PC-9 (cell line): ENCODE measurements at places on chromosomes 13 and 19.
A peak's percentile ranks its signal among the peaks of the same experiment; 100 is the strongest.

DNA sequence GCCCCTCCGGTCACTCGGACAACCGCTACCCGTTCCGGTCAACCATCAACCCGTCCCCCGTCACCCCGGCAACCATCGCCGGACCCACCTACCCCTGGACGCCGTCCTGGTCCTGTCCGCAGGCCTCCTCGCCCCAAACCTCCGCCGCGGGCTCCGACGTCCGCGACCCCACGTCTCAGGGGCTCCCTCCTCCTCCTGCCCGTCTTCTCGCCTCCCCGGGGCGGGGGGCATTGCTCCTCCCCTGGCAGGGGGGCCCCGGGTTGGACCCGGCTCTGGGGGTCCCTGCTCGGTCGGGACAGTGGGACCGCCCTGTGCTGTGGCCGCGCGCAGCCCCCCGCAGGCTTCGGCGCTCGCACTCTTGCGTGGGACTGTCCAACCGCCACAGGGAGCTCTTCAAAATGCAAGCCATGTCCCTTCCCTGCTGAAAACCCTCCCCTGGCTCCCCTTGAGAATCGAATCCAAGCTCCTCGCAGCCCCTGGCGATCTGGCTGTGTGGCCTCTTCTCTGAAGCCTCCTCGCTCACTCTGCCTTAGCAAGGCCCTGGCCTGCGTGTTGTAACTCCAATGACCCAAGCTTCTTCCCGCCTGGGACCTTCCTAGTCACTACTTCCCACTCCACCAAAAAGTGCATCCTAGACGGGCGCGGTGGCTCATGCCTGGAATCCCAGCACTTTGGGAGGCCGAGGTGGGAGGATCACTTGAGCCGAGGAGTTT is 8.4 kb downstream of the EPHX3 start:
- no peak for DNase-seq

DNA sequence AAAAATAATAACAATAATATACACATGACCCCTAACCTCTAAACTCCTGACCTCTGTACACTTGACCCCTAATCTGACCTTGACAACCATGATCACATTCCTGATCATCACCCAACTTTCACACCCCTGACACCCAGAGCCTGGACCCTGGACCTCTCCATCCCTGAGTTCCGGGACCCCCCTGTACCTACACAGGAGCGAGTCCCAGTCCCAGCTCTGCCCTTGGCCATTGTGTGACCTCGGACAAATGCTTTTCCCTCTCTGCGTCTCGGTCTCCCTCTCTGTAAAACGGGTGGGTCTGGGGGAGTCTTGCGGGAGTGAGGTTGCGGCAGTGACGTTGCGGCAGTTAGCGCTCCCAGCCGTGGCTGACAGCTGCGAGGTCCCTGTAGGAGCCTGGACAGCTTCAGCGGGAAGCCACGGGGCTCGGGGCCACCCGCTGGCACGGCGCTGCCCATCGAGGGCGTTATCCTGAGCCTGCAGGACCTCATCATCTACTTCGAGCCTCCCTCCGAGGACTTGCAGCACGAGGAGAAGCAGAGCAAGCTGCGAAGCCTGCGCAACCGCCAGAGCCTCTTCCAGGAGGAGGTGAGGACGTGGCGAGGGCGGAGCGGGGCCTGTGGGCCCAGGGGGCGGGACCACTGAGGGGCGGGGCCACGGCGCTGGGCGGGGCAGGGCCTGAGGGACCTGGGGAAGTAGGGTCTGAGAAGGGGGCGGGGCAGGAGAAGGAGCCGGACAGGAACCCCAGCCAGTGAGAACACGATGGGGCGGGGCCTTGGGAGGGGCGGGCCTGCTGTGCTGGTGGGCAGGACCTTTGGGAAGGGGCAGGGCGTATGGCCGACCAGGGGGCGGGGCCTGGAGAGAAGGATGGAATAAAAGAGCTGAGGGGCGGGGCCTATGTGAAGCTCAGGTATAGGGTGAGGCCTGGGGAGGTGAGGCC is 19.2 kb downstream of the RYR1 start:
- no peak for DNase-seq

DNA sequence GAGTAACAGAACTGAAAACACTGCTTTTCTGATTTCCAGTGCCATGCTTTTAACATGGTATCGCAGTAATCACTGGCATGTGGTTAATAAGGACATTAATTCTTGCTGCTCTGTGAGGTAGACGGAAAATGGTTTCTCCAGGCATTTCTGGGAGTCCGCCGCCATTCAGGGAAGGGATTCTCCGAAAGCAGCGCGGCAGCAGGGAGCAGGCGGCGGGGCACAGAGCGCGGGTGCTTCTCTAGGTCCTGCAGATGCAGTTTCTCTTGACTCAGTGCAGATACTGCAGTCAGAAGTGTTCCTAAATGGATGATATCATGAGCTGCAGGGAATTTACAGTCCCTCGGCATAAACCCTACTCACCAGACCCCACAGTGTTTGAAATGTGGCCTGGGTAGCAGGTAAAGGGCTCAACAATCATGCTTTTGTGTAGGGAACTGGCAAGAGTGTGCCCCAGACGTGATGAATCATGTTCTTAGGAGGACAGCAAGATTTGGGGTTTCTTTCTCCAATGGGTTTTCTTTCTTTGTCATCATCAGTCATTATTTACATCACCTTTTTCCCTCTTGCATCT is 338.6 kb upstream of the ARGLU1 start:
- DNase-seq, result no peak

- no peak for DNase-seq
Measured at GRCh38 chr19:4682417-4683200, 12.5 kb upstream of the MYDGF start.

- DNase-seq, result no peak
Measured at GRCh38 chr13:59229861-59230260, 933.9 kb downstream of the DIAPH3 start.

- DNase-seq, result no peak
Measured at GRCh38 chr13:36629057-36629385, 44.8 kb upstream of the SERTM1 start.

GRCh38 chr13:98650396-98651107 is 73.6 kb upstream of the STK24 start:
- DNase-seq, result peak; percentile 85

DNA sequence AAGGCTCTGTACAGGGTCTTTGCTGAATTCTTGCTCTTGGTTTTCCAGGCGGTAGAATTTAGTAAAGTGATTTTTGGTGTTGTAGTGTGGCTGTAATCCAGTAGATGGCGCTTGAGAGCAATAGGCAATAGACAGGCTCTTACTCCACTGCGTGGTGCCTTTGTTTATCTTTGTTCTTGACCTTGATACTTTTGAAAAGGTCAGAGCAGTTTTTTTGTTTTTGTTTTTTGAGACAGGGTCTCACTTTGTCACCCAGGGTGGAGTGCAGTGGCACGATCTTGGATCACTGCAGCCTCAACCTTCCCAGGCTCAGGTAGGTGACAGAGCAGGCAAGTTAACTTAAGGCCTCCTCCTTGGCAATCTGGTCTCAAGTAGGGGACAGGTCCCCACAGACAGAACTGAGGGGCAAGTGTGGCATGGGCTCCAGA is 12.2 kb upstream of the LILRA5 start:
- DNase-seq, result no peak

GRCh38 chr19:52689843-52690368 is 44.9 kb downstream of the ZNF611 start:
- DNase-seq, result peak; percentile 34

DNA sequence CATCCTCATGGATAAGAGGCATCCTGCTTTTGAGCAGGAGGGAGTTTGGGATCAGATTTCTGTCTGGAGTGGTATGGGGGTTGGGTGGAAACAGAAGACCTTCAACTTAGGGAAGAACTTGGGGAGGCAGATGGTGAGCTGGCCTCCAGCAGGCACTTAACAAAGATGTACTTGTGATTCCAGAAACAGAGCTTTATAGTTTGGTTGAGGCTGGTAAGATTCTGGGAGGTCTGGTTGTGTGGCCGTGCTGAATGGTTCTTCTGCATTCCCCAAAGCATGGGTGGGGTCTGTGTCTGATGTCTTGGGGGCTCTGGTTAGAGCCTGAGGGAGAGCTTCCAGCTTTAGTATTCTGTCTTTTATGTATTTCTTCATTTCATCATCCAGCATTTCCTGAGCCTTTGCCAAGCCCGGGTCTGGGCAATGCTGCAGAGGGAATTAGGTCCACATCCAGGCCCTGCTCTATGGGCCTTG is 4.8 kb downstream of the MEGF8 start:
- no peak for DNase-seq

- DNase-seq, result no peak
Measured at GRCh38 chr13:44854313-44855060, 134.8 kb downstream of the NUFIP1 start.

DNA sequence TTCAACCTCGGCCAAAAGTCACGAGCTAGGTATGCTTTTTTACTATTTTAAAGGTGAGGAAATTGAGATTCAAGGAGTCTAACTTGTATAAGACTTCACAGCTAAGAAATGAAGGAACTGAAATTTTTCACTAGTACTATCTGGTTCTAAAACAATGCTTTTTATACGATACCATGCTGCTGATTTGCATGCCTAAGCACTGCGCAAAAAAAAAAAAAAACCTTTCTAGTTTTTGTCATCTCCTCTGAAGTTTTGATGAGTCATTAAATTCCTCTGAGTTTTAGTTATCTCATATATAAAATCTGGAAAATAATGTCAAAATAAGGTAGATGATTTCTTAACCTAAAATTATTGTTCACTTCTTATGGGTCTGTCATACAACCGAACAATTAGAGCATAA is 28.0 kb upstream of the UFM1 start:
- DNase-seq, result no peak

DNA sequence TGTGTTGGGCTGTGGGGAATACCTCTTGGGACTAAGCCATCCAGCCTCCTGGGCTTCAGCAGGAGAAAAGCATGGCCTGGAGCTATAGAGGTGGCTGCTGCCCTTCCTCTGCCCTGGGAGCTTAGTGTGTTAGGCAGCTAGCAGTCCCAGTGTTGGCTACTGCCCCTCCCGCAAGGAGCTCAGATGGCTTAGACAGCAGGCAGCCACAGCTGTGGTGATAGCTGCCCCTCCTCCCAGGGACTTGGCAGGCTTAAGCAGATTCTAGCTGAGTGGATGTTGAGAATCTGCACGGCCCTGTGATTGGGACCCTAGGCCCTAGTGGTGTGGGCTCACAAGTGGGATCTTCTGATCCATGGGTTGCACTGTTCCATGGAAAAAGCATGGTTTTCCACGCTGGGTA is 264.5 kb downstream of the TDRD3 start:
- no peak for DNase-seq

DNA sequence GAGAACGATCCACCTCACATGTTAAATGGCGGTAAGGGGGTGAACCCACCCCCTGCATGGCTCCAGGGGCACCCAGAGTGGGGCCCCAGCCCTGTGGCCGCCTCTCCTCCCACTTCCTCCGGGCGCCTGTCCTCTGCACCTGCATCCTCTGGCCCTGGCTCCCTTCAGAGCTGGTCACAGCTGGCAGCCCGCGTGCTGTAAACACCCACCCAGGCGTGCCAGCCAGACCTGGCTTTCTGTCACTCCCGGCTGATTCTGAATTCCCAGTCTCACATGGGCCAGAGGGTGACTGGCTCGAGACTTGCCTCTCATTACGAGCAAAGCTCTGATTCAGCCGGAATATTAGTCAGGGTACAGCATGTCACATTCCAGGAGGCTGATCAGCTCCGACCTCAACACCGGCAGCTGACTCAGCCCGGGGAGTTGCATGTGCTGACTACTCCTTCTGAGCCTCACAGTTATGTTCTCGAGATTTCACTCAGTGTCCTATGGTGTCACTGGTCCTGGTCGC is 75.1 kb downstream of the GNG7 start:
- DNase-seq, result peak; percentile 64

GRCh38 chr13:20073775-20074174 is 87.1 kb downstream of the GJA3 start:
- DNase-seq, result no peak

DNA sequence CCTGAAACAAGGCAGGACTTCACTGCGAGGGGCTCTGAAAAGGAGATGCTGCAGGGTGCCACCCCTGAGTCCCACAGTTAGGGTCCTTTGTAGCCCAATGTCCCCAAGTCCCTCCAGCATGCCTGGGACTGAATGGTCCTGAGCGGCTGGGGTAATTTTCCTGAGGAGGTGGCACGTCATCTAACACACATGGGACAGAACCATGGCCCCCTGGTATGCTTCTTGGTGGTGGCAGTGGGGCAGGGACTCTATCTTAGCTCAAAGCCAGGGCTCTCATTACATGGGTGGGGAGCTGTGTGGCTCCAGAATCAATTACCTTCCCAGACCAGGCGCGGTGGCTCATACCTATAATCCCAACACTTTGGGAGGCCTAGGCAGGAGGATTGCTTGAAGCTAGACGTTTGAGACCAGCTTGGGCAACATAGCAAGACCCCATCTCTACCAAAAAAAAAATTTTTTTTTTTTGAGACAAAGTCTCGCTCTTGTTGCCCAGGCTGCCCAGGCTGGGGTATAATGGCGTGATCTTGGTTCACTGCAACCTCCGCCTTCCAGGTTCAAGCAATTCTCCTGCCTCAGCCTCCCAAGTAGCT is 7.9 kb upstream of the SLC7A9 start:
- no peak for DNase-seq

DNA sequence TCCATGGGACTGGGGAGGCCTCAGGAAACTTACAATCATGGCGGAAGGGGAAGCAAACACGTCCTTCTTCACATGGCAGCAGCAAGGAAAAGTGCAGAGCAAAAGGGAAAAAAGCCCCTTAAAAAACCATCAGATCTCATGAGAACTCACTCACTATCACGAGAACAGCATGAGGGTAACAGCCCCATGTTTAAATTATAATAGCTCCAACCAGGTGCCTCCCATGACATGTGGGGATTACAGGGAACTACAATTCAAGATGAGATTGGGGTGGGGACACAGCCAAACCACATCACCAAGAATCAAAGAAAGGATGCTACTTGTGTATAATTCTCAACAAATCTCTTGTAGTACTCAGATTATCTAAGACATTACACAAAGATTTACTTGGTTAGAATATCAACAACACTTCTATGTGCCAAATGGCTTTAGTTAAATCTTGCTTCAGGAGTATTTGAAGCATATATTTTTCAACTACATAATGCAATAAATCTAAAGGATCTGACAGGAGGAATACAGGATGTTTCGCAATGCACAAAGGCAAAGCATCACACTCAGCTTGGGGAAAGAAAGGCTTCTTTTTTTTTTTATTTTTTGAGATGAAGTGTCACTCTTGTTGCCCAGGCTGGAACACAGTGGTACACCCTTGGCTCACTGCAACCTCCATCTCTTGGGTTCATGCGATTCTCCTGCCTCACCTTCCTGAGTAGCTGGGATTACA is 180.0 kb downstream of the LHFPL6 start:
- DNase-seq, result no peak

GRCh38 chr13:40159736-40160135 is 504.3 kb downstream of the COG6 start:
- no peak for DNase-seq

DNA sequence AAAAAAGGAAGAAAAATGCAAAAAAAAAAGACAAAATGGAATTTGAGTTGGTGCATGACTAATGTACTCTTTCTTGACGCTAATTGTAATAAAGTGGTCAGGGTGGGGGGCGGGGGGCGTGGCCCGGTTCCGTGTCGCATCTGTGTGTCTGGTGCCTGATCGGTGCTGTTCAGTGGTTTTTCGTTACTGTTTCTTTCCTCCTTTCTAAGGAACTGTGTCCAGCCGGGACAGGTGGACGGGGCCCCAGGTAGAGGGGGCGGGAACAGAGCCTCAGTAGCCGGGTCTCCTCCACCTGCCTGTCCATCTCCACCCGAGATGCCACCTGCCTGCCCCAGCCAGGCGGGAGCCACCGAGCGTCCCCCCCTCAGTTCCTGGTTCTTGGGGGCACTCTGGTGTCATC is 26.3 kb downstream of the ONECUT3 start:
- DNase-seq, result no peak

- DNase-seq, result no peak
Measured at GRCh38 chr19:57075801-57076492, 43.8 kb upstream of the USP29 start.
